ENCODE measurements at places on chromosomes 6 and 20.

DNA sequence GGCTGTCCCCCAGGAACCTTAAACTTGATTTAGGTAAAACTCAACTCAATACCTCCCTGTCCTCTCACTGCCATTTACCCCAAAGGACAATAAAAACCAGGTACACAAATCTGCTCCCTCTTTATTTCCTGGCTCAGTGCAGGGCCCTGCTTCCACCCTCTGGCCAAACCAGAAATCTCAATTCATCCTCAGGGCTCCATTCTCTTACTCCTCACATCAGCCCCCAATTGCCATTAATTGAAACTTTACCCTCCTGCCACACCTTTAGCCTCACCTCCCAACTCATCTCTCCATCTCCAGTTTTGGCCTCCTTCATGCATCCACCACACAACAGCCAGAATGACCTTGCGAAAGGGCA lies 10.5 kb downstream of the ZBTB2 start:
- H3K27ac ChIP-seq, result peak overlapping the region; percentile 96
- no peaks in the 10 kb centered on the region for H3K27me3 ChIP-seq
- H3K4me3 ChIP-seq, result peak overlapping the region; percentile 77
- H3K36me3 ChIP-seq, result peaks cover 17% of the 10 kb centered on the region
- peaks cover 66% of the 10 kb centered on the region for H3K4me1 ChIP-seq

DNA sequence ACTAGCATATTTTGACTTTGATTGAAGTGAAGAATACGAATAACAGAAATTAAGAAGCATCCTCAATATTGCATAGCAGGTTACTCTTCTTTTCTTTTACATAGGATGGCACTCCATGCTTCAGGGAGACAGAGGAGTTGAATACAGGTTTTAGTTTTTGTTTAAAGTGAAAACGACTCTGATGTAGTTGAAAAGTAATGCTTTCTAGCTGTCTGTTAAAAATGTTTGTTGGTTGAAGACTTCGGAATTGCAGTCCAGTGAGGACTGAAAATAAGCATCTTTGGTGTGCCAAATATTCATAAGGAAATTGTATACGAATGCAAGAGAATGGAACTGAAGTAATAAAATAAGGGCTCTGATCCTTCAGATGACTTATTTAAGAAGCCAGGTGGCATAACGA lies 618 bp upstream of the SLC16A10 start:
- no peak for DNase-seq
- H3K4me1 ChIP-seq, result peaks cover 31% of the 10 kb centered on the region
- H3K4me3 ChIP-seq, result peak overlapping the region; percentile 79
- no peaks in the 10 kb centered on the region for H3K36me3 ChIP-seq

DNA sequence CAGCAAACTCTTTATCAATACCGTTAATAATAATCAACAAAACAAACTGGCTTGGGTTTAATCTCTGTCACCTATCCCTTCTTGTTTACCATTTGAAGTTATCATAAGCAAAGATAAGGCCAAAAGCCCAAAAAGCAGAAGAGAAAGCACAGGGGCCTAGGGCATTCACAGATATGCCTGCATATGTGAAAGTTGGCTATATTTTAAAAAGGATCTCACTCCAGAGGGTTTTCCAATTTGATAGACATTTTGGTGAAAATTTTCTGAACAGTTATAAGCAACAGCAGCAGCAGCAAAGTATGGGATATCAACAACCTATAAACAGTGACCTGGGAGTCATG lies 101.1 kb downstream of the ATXN1 start:
- H3K27me3 ChIP-seq, result no peaks in the 10 kb centered on the region
- peak overlapping the region; percentile 60 for H3K4me3 ChIP-seq
- H3K27ac ChIP-seq, result peak overlapping the region; percentile 85
- peaks cover 30% of the 10 kb centered on the region for H3K36me3 ChIP-seq

DNA sequence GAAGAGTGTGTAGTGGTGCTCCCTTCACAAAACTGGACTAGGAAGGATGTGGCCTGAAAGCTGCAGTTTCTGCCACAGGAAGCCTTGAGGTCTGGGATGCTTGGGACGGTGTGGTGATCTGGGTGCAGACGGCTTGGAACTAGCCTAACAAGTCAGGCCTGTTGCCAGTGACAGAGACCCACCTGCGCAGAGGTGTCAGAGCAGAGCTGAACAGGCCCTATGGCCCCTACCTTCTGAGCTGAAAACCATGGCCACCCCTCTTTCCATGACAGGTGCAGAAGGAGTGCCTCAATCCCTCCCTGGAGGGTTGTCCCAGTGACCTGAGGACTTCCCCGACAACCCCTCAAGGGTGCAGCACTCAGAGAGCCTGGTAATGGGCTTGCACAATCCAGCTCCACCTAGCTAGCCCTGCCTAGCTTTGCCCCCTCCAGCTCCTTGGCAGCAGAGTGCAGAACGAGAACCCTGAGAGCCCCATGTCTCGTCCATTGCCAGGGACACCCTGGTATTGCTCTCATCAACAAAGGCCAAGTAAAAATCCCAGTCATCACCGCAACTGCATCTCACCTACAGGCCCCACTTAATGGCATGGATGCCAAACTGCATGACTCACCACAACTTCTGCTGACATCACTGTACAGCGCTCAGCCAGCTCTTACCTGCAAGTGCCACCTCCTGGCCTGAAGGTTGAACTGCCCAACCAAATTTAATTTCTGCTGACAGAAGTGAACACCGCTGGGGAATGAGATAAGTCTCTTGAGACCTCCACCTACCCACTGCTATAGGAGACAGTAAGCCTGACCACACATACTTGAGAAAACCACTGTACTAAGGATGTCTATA lies 563.1 kb downstream of the TFAP2A start:
- H3K36me3 ChIP-seq, result no peaks in the 10 kb centered on the region
- H3K4me1 ChIP-seq, result no peaks in the 10 kb centered on the region

DNA sequence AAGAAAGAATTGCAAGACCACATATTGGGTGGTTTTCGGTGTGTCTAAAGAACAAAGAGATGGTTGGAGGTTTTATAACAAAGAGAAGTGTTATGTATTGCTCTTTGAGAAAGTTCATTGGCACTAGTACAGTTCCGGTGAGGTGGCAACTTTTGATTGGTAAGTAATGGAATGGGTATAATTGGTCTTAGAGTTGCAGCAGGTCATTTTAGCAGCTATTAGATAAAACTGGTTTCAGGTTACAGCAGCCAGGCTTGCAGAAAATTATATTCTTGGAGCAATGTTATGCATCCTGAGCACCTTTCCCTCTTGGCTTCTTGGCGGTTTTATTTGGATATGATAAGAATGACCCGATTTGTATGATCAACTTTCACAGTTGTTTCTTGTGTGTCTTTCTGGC lies 12.3 kb upstream of the SSTR4 start:
- H3K27ac ChIP-seq, result no peak overlapping the region
- no peak overlapping the region for H3K4me3 ChIP-seq
- no peak for DNase-seq
- H3K36me3 ChIP-seq, result no peaks in the 10 kb centered on the region

GRCh38 chr6:124487623-124488431 lies 474.4 kb upstream of the RNF217 start:
- H3K4me3 ChIP-seq, result no peak overlapping the region
- no peaks in the 10 kb centered on the region for H3K27me3 ChIP-seq
- no peak for DNase-seq
- no peaks in the 10 kb centered on the region for H3K36me3 ChIP-seq
- H3K4me1 ChIP-seq, result no peaks in the 10 kb centered on the region

- DNase-seq, result no peak
- no peak overlapping the region for H3K27ac ChIP-seq
- H3K4me3 ChIP-seq, result no peak overlapping the region
- no peaks in the 10 kb centered on the region for H3K36me3 ChIP-seq
Observed at GRCh38 chr20:31330893-31331292, 22.5 kb upstream of the DEFB116 start.

GRCh38 chr6:33742837-33743236 lies 3.9 kb downstream of the IP6K3 start:
- H3K4me1 ChIP-seq, result peaks cover 2% of the 10 kb centered on the region
- no peak overlapping the region for H3K27ac ChIP-seq
- no peak overlapping the region for H3K4me3 ChIP-seq
- DNase-seq, result no peak
- no peaks in the 10 kb centered on the region for H3K36me3 ChIP-seq
- peaks cover 11% of the 10 kb centered on the region for H3K27me3 ChIP-seq

- H3K27ac ChIP-seq, result no peak overlapping the region
- H3K4me1 ChIP-seq, result no peaks in the 10 kb centered on the region
- H3K36me3 ChIP-seq, result no peaks in the 10 kb centered on the region
- no peak for DNase-seq
- no peak overlapping the region for H3K4me3 ChIP-seq
- H3K27me3 ChIP-seq, result no peaks in the 10 kb centered on the region
Observed at GRCh38 chr6:16092990-16093389, 35.9 kb upstream of the MYLIP start.

GRCh38 chr6:118665011-118665410 lies 13.6 kb upstream of the CEP85L start:
- no peaks in the 10 kb centered on the region for H3K27me3 ChIP-seq
- peak overlapping the region; percentile 79 for H3K4me3 ChIP-seq
- H3K36me3 ChIP-seq, result peaks cover 18% of the 10 kb centered on the region
- DNase-seq, result no peak

- H3K4me1 ChIP-seq, result peaks cover 65% of the 10 kb centered on the region
- H3K4me3 ChIP-seq, result no peak overlapping the region
- no peak for DNase-seq
- H3K27ac ChIP-seq, result peak overlapping the region; percentile 92
- no peaks in the 10 kb centered on the region for H3K36me3 ChIP-seq
Observed at GRCh38 chr6:252775-253535, 39.3 kb upstream of the DUSP22 start.

- H3K4me3 ChIP-seq, result no peak overlapping the region
- no peaks in the 10 kb centered on the region for H3K36me3 ChIP-seq
- DNase-seq, result no peak
- no peaks in the 10 kb centered on the region for H3K27me3 ChIP-seq
Observed at GRCh38 chr6:119535332-119535731, 185.8 kb upstream of the MAN1A1 start.

DNA sequence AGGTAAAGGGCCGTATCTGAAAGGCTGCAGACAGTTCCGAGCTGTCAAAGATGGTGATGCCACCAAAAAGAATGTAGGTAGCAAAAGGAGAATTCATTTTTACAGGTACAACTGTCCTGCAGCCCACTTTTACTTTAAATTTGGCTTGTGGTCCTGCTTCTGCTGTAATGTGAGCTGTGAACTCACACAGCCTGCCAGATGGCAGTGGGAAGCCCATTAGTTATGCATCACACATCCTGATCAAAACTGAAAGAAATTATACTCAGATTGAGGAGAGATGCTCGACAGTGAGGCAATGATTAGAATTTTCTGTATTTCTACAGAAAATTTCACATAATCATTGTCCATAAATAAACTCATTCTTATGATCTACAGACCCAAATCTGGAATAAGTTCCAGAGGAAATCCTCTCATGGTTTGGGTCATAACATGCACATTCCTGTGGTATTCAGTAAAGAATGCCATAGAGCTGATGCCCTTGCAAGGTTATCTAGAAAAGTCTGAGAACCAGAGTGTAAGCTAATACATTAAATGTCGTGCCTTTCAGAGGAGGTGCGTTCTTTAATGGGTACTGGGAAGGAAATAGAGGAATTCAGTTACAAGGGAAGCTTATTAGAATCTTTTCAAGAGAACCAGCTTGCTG lies 23.9 kb upstream of the E2F3 start:
- no peak overlapping the region for H3K27ac ChIP-seq
- H3K36me3 ChIP-seq, result no peaks in the 10 kb centered on the region
- no peak for DNase-seq
- H3K4me1 ChIP-seq, result peaks cover 15% of the 10 kb centered on the region
- H3K27me3 ChIP-seq, result no peaks in the 10 kb centered on the region

- no peak for DNase-seq
- peaks cover 12% of the 10 kb centered on the region for H3K27me3 ChIP-seq
- H3K4me3 ChIP-seq, result no peak overlapping the region
- H3K36me3 ChIP-seq, result no peaks in the 10 kb centered on the region
- no peaks in the 10 kb centered on the region for H3K4me1 ChIP-seq
Observed at GRCh38 chr6:136201732-136202131, 48.4 kb downstream of the MTFR2 start.

DNA sequence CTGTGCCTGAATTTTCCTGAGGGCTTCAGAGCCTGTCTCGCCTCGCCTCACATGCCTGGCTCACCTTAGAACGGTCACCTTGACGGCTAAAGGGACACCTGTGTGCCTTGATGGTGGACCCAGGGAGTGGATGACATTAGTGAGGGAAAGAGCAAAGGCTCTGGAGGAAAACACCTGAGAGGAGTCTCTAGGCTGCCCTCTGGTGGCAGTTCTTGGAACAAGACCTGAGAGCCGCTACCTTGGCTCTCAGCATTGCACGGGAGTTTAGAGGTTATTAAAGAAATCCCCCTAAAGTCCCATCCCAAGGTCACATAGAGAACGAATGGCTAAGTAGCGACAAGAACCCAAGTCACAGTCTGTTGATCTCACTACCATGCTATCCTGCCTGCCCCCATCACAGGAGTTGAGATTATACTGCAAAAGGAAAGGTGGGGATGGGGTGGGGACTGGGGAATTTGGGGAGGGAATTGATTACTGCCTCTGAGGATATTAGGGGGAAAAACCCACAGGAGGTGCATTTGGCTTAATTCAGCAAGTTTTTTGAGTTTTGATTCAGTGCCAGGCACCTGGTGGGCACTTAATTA lies 7.9 kb upstream of the CDSN start:
- H3K36me3 ChIP-seq, result no peaks in the 10 kb centered on the region
- DNase-seq, result peak; percentile 81
- no peak overlapping the region for H3K27ac ChIP-seq
- H3K4me3 ChIP-seq, result no peak overlapping the region
- H3K4me1 ChIP-seq, result peaks cover 5% of the 10 kb centered on the region
- peaks cover 2% of the 10 kb centered on the region for H3K27me3 ChIP-seq

GRCh38 chr6:149366267-149366921 lies 33.7 kb upstream of the SUMO4 start:
- H3K27ac ChIP-seq, result no peak overlapping the region
- no peak for DNase-seq
- H3K4me3 ChIP-seq, result no peak overlapping the region
- H3K27me3 ChIP-seq, result no peaks in the 10 kb centered on the region

- H3K27ac ChIP-seq, result no peak overlapping the region
- H3K4me1 ChIP-seq, result no peaks in the 10 kb centered on the region
- H3K4me3 ChIP-seq, result no peak overlapping the region
- peaks cover under 1% of the 10 kb centered on the region for H3K27me3 ChIP-seq
- no peak for DNase-seq
Observed at GRCh38 chr6:106502559-106502958, 126.7 kb downstream of the RTN4IP1 start.

- H3K27me3 ChIP-seq, result peaks cover 47% of the 10 kb centered on the region
- no peak overlapping the region for H3K27ac ChIP-seq
- DNase-seq, result no peak
- H3K4me1 ChIP-seq, result peaks cover 4% of the 10 kb centered on the region
- no peak overlapping the region for H3K4me3 ChIP-seq
- H3K36me3 ChIP-seq, result no peaks in the 10 kb centered on the region
Observed at GRCh38 chr6:3247255-3248146, 11.2 kb upstream of the PSMG4 start.

DNA sequence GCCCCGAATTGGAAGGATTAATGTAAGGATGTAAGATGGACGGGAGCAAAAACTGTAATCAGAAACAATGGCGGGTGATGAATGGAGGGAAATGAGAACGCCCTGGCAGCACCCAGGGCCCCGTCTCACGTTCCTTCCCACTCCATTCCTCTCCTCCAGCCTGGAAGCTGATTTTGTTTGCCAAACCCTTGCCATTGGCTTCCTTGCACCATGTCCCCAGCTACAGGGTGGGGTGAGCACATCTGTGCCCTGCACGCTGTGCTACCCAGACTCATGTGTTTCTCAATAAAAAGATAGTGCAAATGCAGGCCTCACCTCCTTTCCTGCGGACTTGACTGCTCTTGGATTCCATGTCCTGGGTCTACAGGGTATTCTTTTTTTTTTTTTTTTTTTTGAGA lies 26.7 kb downstream of the SCP2D1 start:
- H3K36me3 ChIP-seq, result no peaks in the 10 kb centered on the region
- no peaks in the 10 kb centered on the region for H3K27me3 ChIP-seq
- no peak overlapping the region for H3K27ac ChIP-seq
- H3K4me1 ChIP-seq, result no peaks in the 10 kb centered on the region
- DNase-seq, result no peak

- peak overlapping the region; percentile 92 for H3K27ac ChIP-seq
- no peaks in the 10 kb centered on the region for H3K27me3 ChIP-seq
- peak overlapping the region; percentile 61 for H3K4me3 ChIP-seq
- DNase-seq, result peak; percentile 58
Observed at GRCh38 chr20:44979090-44979621, 12.8 kb downstream of the STK4 start.

All from activated naive CD8-positive, alpha-beta T cell treated with anti-CD3 and anti-CD28 coated beads, Interleukin-2, amount 50 U/mL, for 24 hours (primary cell).